Hair follicle dermal papilla cell (primary cell): ENCODE measurements at places on chromosomes 3 and 15. TPM values are rescaled to one million over a fixed set of nuclear protein-coding genes. Genes with fewer than 3 reads are reported as not detected.

The TLR9 gene
- total RNA-seq: under 0.01 TPM in 1 of 2 replicates, not detected in the other

The FOXP1 gene
- 25.3 and 32.9 TPM in 2 replicates for total RNA-seq

The PLSCR2 gene
- not detected in 2 replicates for total RNA-seq

The THSD4 gene
- 30.3 and 52.7 TPM in 2 replicates for total RNA-seq

The DZIP1L gene
- total RNA-seq: 37.4 and 47.5 TPM in 2 replicates

The GOLGA8R gene
- 1.8 and 4.0 TPM in 2 replicates for total RNA-seq

The LEKR1 gene
- 0.61 and 0.81 TPM in 2 replicates for total RNA-seq

The TRANK1 gene
- total RNA-seq: 33.8 and 47.5 TPM in 2 replicates

The KCNMB2 gene
- total RNA-seq: 0.24 and 2.1 TPM in 2 replicates

The DAZL gene
- under 0.01 and 0.16 TPM in 2 replicates for total RNA-seq

The ECT2 gene
- 18.6 and 29.9 TPM in 2 replicates for total RNA-seq

The LMAN1L gene
- not detected in 2 replicates for total RNA-seq

The ZBTB11 gene
- 20.5 and 23.7 TPM in 2 replicates for total RNA-seq

The ECE2 gene
- total RNA-seq: not detected in 2 replicates

The ANKDD1A gene
- total RNA-seq: 7.0 and 13.5 TPM in 2 replicates

The RCCD1 gene
- total RNA-seq: 10.9 and 13.0 TPM in 2 replicates

The NMNAT3 gene
- total RNA-seq: 0.97 and 1.1 TPM in 2 replicates

The DCBLD2 gene
- 74.9 and 92.2 TPM in 2 replicates for total RNA-seq

The LRRN1 gene
- total RNA-seq: under 0.01 and 0.12 TPM in 2 replicates

The TP63 gene
- total RNA-seq: 0.49 and 1.1 TPM in 2 replicates
